ENCODE measurements at places on chromosomes 12 and 14.
A peak's percentile ranks its signal among the peaks of the same experiment; 100 is the strongest.

DNA sequence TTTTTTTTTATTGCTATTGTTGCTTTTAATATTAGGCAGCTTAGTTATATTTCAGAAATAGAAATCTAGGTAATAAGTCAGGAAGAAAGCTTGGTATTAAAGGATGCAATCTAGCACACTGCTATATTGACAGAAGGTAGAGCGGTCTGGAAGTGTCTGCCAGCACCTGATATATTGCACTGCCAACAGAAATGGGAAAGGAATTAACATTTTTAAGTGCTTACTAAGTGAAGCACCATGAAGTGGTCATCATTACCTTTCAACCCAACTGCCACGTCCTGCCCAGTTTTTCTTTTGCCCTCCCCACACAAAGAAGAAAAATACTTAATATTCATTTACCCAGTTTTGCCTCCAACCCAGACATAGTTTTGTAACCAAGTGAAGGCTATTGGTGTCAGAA lies 163.5 kb downstream of the KITLG start:
- peak; percentile 42 for DNase-seq

DNA sequence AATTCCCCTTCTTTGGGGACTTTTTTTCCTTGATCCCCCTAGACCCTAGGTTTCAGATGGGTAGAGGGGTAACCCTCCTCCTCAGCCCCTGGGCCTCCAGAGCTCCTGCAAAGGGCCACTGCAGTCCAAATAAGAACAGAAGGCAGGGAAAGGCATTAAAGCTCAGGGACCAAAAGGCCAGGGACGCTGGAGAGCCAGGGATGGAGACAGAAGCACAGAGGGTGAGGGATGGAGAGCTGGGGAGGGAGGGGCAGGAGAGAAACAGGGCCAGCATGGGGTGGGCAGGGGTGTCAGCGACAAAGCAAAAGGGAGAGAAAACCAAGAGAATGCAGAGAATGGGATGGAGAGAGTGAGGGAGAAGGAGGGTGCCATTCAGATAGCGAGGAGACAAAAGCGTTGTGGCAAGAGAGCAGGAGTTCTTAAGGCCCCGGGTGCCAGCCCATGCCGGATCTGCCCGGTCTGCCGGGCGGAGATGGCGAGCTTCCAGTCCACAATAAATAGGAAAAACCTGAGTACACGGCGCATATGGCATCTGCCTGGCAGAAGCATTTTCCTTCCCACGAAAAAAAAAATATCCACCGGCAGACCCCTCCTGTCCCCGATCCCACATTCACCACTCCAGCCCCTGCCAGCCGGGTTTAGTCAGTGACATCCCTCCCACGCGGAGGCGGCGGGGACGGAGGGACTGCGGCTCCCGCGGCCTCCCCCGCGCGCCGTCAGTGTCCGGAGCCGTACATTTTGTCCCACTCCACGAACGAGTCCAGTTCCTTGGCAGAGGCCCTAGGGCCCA lies 28.6 kb downstream of the FIGNL2 start:
- no peak for DNase-seq

DNA sequence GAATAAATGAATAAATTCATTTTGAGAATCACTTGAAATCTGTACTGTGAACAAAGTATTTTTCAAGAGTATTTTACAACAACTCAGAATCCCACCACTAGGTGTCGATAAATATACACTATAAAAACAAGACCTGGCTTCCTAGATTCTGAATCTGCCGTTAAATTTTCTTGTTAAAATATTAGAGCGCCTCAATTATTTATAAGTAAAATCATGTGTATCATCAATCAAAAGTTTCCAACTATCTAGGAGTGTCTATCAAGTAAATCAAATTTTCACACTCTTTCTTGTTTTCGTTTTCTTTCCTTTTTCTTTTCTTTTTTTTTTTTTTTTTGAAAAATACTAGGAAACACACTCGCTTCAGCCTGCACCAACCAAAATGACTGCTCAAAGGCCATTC lies 179.2 kb upstream of the DCN start:
- DNase-seq, result no peak

- DNase-seq, result no peak
These were observed 75.4 kb downstream of the TAOK3 start for GRCh38 chr12:118297284-118297683.

DNA sequence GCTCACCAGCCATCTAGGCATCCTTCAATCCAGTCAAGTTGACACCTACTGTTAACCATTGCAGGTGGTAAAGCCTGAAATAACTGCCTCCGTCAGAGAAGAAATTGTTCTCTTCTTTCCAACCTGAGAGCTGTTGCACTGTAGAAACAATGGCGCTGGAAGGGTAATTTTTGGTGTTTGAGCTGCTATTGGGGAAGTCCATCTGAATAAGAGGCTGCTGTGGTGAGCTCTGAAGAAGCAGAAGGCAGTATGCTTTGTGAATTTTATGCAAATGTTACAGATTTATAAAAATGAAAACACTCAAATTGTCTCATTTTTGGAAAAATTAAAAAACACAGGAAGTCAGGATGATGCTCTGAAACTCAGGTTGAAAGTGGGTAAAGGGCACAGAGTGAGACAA lies 60.2 kb downstream of the SNAPC1 start:
- no peak for DNase-seq

Data from astrocyte (in vitro differentiated cells and primary cell).